ENCODE measurements at places on chromosomes 3 and 15.

- DNase-seq = no peak
Observed at GRCh38 chr15:42048821-42049200, 28.0 kb upstream of the PLA2G4E start.

- no peak for DNase-seq
Observed at GRCh38 chr3:187976365-187976900, 177.5 kb upstream of the LPP start.

GRCh38 chr3:160449636-160450598, at the start of gene TRIM59:
TRIM59 (minus strand) TSS chr3:160449786; CDS start chr3:160439183, 10,603 bp downstream.
- DNase-seq = peak; percentile 82

DNA sequence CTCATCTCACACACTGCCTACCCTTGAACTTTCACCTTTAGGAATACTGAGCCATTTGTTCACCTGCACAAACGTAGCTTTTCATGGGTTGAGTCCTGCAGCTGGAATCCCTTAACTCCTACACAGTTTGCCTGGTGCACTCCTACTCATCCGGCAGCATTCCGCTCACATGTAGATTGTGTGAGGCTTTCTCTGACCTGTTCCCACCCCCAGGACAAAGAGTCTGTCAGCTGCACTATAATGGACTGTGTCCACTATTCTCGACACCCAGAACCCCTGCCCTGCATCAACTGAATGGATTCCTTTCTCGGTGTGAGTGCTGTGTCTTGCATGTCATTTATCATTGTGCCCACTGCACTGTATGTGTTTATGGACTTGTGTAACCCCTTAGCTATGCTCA, 54.9 kb downstream of the EPHB3 start:
- DNase-seq = no peak

- no peak for DNase-seq
Observed at GRCh38 chr3:134685929-134686802, 35.3 kb upstream of the KY start.

DNA sequence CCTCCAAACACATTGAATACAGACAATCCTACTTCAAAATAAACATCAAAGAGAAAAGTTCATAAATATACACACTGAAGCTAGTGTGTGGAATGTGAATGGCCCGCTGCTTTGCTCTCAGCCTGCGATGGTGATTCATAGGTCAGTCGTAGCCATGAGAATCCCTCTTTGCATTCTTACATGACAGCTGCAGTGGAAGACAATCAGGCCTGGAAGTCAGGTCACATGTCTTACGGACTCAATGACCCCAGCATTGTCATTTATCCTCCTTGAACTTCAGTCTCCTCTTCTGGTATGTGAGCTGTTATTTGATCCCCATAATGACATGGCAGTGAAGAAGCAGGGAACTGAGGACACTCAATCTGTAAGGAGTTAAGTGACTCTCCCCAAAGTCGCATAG, 217.8 kb upstream of the EOMES start:
- DNase-seq = no peak

GRCh38 chr15:77541421-77542181, 91.1 kb downstream of the LINGO1 start:
- peak; percentile 60 for DNase-seq

GRCh38 chr15:71547011-71547410, 263.3 kb upstream of the NR2E3 start:
- DNase-seq = no peak

DNA sequence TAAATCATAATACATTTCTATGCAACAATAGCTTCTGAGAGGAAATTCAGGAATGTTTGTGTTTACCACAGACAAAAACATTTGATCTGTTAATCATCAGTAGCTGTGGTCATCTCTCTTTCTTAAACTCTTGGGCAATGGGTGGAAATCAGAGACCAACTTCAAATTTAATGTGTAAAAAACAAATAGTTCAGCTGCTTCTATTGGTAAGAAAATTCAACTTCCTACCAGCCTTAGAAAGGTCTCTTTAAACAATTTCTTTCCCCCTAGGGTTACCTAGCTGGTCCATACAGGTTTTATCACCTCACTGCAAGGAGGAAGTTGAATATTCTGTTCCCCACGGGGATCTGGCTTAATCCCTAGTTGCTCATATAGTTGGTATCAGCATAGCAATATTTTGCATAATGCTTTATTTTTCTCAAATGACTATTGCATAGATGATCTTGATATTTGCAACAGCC, 20.3 kb upstream of the PPP4R2 start:
- no peak for DNase-seq

DNA sequence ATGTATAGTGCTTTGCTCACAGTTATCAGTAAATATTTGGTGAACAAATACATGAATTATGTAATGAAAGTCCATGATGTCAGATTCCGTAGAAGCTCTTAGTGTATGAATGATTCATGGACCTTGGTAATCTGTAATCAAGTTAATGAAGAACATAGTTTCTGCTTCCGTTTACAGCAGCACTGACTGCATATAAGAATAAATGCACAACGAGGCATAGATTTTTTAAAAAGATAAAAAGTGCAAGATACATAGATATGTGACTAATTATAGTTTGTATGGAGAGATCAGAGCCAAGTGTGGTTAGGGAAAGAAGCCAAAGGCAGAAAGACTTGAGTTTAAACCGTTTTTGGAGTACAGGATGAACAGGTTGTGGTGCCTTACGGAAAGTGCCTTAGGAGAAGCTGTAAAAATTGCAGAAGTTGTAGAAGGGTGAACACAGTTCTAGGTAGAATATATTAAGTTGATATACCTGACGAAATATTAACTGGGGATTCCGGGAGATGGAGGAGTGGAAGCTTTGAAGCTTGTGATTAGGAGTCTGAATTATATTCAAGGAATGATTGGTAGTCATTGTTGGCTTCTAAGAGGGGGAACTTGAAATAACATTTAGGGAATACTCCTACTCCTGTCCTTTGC, 293.1 kb downstream of the NLGN1 start:
- no peak for DNase-seq

- DNase-seq = no peak
Observed at GRCh38 chr15:52050416-52050815, 31.4 kb downstream of the MAPK6 start.

Data from anterior cingulate cortex (tissue), 58 donors.